ENCODE measurements at places on chromosomes 1 and 21.

GRCh38 chr1:229024528-229025130 lies 246.3 kb upstream of the RAB4A start:
- DNase-seq, result no peak

GRCh38 chr1:8120693-8121260 lies 94.7 kb upstream of the ERRFI1 start:
- DNase-seq, result no peak

DNA sequence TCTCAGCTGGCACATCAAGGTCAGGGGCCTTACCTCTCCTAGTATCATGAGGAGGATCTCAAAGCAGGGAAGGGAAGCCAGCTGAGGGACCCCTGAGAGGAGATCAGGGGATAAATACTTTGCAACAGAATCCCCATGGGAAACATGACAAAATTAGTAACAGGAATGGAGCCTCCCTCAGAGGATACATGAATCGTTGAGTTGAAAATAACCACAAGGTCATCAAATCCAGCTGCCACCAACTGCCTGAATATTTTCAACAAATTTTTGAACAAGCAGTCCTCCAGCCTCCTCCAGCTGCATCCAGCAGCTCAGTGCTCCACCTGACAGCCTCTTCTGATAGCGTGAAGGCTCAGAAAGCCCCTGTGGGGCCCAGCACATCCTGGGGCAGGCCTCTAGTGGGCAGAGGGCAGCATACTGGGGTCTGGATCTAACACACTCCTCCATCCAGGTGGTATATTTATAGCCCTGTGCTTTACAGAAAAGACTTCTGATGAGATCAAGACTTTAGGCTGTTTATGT lies 404.3 kb downstream of the NTNG1 start:
- DNase-seq, result no peak

- DNase-seq, result no peak
Measured at GRCh38 chr1:205582471-205583291, 49.1 kb downstream of the ELK4 start.

DNA sequence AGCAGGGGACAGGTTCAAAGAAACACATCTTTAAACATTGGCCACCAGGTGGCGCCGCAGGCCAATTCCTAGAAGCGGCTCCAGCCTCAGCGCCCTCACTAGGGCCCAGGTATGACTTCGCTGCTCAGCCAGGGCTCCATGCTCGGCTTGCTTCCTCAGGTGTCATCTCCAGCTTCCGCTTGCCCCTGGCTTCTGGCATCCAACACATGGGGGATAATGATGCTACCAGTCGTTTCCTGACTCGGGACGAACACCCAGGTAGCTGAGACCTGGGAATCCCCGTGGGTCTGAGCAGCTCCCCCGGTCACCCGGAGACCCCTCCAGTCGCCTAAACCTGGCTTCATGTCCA lies 8.5 kb upstream of the MEX3A start:
- DNase-seq, result peak; percentile 86

GRCh38 chr1:166272851-166273250 lies 106.0 kb upstream of the FAM78B start:
- DNase-seq, result no peak

GRCh38 chr1:23793018-23793781 lies 2.3 kb downstream of the LYPLA2 start:
- DNase-seq, result no peak

GRCh38 chr1:93827633-93828366 lies 51.2 kb downstream of the DNTTIP2 start:
- DNase-seq, result no peak

DNA sequence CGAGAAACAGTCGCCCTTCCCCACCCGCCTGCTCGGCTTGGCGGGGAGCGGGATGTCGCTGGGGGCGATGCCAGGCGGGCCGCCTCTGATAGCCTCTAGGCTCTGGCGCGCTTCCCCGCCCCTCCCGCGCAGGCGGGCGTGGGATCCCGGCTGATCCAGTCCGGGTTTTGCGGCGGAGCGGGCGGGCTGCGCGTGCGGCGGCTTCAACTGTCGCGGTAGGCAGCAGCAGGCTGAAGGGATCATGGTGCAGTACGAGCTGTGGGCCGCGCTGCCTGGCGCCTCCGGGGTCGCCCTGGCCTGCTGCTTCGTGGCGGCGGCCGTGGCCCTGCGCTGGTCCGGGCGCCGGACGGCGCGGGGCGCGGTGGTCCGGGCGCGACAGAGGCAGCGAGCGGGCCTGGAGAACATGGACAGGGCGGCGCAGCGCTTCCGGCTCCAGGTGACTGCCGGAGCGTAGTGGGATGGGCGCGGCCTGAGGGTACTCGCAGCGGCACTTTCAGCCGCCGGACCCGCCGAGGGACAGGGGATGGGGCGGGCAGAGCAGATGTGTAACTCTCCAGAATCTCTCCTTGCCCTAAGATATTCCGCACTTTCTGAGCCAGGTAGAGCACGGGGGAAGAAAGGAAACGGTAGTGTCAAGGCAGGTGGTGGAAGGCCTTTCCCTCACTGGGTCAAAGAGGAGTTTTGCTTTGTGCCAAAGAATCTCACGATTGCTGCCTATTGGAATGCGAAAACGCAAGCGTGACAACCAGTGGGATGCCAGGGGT lies at the start of gene FAAH:
FAAH (plus strand) TSS at position 210 of the 764 bp plus-strand sequence; CDS start at position 242, 32 bp downstream.
- DNase-seq, result no peak

DNA sequence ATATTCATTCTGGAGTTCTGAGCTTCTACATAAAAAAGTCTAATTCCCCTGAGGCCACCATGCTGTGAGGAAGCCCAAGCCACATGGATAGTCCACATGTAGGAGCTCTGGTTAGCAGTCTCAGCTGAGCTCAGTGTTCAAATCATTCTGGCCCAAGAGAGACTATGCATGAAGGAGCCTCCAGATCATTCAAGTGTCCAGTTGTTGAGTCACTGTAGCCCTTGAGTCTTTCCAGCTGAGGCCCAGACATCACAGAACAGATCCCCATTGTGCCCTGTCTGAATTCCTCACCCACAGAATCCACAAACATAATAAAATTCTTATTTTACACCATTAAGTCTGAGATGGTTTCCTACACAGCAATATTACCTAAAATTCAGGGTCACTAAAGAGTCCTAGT lies 107.0 kb upstream of the NGF start:
- no peak for DNase-seq

- no peak for DNase-seq
Measured at GRCh38 chr1:159668739-159669138, 45.6 kb downstream of the CRP start.

- no peak for DNase-seq
Measured at GRCh38 chr21:41141031-41141457, 26.9 kb upstream of the BACE2 start.

DNA sequence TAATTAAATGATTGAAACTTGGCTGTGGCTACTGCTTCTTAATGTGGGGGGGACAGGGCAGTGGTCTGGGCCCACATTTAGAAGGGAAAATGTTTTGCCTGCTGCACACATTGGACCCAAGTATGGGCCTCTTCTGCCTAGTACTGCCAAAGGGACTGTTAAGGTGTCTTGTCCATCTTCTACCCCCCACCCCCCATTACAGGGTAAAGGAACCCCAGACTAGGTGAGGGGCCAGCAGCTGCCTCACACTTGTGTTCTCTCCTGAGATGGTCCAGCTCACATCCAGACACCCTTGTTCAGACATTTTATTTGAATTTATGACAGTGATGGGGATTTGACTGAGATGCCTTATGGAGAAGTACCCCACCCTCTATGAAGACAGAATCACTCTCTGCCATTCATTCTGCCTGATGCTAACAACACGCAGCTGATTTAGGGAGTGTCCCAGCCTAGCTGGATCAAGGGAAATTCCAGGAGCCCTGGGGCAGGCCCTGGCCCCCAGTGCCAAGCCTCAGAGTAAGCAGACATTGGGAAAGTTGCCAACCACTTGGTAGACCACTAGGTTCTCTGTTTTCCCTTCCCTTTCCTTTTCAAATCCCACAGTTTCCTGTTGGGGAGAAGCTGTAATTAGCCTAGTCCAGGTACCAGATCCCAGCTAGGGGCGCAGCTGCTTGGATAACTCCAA lies 42.1 kb downstream of the YARS1 start:
- no peak for DNase-seq

DNA sequence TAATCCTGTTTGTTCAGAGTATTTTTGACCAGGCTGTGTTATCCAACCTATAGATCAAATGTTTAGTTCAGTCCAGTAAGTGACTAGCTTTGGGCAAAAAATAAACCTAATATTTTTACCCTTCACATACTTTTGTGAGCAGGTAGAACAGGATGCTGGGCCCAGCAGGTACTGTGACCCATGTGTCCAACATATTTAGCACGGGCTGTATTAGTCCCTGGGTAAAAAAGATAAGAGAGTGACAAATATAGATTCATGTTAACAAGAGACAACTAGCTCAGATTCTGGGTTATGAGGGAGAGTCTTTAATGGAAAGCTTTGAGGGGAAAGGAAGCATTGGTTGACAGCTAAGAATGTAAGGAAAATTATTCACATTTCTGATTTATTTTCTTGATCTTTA lies 43.1 kb downstream of the OLFM3 start:
- no peak for DNase-seq

GRCh38 chr1:24900486-24900849 lies 29.6 kb downstream of the RUNX3 start:
- peak; percentile 46 for DNase-seq

GRCh38 chr1:234869182-234870019 lies 259.2 kb downstream of the TOMM20 start:
- no peak for DNase-seq

- no peak for DNase-seq
Measured at GRCh38 chr1:117093091-117093534, 28.4 kb downstream of the TRIM45 start.

DNA sequence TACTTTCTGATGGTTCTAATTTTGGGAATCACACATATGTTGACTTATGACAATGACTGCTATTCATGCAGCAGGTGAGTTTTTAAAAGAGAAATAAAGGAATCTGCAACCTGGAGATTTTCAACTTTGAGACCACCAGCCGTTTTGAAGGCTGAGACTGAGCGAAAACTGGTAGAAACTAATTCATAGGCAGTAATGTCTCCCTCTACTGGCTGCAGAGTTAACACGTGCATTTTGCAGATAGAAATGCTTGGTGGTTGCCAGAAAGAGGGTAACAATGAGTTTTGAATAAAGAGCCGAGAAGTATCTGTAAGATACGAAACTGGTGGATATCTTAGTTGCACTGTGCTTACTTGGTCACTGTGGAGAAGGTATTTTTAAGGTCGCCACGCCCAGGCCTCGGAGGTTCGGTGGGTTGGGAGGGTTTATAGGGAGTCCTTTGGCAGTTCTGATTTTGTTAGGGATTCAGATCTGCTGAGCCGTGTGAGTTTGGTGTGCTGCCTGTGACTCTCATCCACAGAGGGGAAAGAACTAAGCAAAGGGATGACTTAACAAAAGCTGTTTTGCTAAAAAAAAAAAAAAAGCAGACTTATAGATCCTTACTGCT lies 83.0 kb downstream of the RYR2 start:
- peak; percentile 33 for DNase-seq

DNA sequence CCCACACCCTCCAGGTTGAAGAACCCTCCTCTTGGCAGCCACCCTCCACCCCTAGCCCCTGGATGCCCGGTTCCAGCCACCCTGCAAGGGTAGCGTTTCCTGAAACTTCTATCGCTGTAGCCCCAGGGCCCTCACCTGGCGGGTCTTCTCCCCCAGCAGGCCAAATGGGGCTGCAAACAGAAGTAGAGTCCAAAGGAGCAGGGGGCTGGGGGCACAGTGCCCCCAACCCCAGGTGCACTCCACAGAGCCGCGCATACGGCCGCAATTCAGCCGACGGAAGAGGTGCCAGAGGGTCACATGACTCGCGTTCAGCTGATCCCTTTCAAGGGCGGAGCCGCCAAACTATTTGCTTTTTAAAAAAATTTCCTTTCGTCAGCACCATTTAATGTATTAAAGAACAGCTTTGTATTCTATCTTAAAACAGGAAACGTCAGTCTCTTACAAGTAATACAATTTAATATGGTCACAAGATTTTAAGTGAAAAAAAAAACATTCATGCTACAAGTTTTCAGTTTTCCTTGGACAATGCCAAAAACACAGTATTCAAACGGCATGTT lies at the start of gene GLMP:
GLMP (minus strand) TSS at position 289 of the 557 bp plus-strand sequence; CDS start at position 255, 34 bp downstream.
- peak; percentile 84 for DNase-seq

GRCh38 chr1:157134442-157134841 lies 3.8 kb downstream of the ETV3 start:
- DNase-seq, result no peak

GRCh38 chr1:17250601-17251000 lies 1.7 kb downstream of the PADI3 start:
- no peak for DNase-seq

DNA sequence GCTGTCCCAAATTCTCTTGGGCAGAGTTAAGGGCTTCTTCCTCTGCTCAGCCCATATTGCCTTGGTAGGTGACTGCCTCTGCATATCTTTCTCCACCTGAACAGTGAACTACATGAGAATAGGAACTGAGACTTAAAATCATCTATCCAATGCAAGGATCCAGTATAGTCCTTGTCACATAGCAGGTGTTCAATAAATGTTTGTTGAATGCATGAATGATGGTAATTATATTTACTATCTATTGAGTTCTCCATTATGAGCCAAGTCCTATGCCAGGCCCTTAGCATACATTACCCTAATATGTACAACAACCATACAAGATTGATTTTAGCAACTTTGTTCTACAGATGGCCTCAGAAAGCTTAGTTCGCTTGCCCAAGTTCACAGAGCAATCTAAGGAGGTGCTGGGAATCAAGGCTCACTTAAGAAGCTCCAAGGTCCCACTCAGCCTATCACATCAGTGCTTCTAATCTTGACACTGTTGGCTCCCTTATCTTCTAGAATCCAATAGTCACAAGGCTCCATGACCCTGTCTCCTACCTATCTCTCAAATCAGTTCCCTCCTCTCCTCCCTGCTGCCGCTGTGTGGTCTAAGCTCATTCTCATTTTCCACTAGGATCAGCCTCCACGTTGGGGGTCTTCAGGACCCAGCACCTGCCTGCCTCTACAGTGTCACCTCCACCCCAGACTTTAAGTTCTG lies 2.2 kb upstream of the CDK18 start:
- no peak for DNase-seq

DNA sequence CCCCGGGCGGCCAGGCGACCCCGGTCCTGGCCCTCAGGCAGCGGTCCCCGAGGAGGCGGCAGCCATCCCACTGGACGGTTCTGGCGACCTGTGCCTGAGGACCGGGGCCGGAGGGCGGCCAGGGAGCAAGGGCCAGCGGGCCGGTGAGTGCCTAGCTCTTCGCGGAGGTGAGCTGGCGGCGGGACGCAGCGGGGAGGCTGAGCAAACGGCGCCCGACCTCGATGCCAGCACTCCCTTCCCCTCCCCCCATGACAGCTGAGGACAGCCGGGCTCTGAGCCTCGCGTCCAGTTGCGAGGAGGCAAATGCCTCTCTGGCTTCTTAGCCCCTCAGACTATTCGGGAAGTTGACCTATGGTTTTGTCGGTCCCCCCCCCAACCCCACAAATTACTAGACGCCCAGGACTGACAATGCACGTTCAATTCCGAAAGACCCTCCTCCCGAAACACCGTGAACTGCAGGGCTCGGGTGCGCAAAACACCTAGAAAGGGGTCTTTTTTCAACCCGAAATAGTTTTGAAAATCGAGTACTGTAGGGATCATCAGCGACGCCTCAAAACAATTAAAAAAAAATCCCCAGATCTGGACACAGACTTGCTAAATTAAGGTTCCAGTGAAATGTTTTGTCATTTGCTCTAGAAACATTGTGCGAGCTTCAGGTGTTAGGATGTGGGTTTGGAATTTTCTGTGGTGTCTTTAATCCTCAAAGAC lies 8.3 kb downstream of the CDKN2C start:
- DNase-seq, result peak; percentile 59

- no peak for DNase-seq
Measured at GRCh38 chr1:88973520-88974137, 18.8 kb downstream of the KYAT3 start.
